ENCODE measurements at places on chromosomes 5 and 9.

GRCh38 chr9:3848445-3849114, 322.8 kb upstream of the RFX3 start:
- DNase-seq: no peak

GRCh38 chr9:108325406-108325805, 530.4 kb downstream of the ACTL7B start:
- no peak for DNase-seq

- no peak for DNase-seq
These were observed 19.4 kb downstream of the SARDH start for GRCh38 chr9:133718563-133719315.

DNA sequence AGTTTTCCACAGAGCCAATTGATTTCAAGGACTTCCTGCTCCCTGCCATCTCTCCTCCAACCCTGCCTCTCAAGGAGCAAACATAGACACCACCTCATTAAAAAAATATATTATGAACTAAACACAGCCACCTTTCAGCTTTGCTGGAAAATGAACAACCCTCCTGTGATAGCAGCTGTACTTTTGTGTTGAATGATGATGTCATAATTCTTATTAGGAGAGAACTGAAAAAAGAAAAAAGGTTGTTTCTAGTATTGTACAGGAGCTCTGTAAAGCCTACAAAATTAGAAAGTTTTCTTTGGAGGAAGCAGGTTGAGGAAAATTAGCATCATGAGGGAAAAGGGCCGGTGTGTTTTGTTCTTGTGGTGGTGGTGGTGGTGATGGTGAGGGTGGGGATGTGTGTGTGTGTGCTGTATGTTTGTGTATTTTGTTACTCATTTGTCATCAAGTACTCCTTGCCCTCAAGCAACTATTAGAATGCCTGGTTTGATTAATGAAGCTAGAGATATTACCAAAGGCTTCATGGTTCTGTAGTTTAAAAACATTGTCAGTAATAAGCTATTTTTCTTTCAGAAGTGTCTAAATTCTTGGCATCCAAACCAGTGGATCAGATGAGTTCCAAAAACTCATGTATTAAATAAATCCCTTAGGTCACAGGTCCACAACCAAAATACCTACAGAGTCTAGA, 405.9 kb downstream of the TLE4 start:
- DNase-seq: no peak

DNA sequence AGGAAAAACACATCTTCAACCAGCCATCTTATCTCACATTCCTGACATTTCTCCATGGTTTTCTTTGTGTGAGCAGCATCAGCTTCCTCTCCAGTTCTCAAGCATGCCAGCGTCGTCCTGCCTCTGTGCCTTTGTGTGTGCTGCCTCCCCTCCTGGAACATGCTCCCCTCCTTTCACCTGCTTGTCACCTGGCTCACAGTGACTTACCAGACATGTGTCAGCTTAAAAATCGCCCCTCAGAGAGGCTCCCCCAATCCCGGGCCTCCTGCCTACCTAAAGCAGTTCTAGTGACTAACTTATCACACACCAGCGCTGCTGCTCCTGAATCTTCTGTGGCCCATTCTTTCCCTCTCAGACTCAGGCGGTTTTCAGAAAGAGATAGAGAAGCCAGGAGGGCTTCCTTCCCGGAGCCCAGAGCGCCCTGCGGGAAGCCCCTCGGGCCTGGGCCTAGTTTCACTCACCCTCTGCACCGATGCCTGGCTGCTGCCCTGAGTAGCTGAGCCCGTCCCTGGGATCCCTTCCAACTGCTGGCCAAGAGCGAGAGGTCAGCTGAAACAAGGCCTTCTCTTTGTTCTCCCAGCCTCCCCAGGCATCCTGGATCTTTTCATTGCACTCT, 51.1 kb upstream of the MVB12B start:
- DNase-seq: no peak

DNA sequence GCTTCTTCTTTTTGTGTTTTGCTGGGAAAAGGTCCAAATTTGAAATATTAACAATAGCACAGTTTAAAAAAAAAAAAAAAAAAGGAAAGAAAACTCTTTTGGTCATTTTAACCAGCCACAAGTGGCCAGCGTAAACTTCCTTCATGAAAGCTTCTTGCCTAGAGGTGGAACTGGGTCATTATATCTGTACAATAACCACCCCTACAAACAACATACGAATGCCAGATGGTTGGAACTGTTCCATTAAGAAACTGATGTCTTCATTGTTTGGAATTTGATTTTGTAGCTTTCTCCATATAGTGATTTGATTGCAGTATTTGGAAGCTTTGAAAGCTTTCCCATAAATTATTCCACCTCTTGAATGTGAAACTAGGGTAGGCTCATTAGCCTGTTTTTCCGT, 18.3 kb upstream of the LPAR1 start:
- DNase-seq: no peak

- no peak for DNase-seq
These were observed 10.1 kb downstream of the FLT4 start for GRCh38 chr5:180639287-180639686.

- DNase-seq: no peak
These were observed 96.5 kb upstream of the SMARCA2 start for GRCh38 chr9:1918622-1919021.

DNA sequence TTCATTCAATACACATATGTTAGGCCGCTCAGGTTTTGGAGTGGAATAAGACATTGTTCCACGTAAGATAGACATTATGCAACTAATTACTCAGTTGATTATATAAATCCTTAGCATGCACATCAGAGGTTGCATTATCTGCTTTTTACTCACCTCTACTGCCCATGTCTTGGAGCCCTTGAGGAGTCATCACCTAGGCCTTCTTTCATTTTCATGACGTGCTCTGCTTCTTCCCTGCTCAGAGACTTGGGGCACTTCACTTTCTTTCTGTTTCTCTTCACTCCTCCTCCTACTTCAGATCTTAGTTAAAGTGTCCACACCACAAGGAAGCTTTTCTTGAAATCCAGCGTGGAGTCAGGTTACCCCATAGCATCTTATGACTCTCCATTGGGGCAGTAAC, 241.1 kb downstream of the TLR4 start:
- no peak for DNase-seq

GRCh38 chr9:80605129-80605528, 1033.4 kb downstream of the TLE4 start:
- peak; percentile 53 for DNase-seq

GRCh38 chr5:33969572-33970452, 14.7 kb downstream of the SLC45A2 start:
- DNase-seq: no peak

DNA sequence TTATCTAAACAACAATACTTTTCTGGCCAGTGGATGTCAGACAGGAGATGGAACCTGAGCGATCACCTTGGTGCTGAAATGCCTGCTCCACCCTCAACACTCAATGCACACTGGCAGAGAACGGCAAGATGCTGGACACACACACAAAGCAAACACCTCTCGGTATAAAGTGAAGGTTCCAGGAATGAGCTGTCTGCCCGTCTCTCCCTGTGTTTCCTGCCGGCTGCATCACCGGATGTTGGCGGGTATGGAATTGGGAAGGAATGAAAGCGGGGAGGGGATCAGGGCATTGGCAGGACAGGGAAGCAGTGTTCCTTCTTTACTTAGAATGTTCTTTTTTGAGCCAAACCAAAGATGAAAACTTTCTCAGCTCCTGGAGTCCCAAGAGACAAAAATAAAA, 59.2 kb downstream of the MED10 start:
- DNase-seq: no peak

DNA sequence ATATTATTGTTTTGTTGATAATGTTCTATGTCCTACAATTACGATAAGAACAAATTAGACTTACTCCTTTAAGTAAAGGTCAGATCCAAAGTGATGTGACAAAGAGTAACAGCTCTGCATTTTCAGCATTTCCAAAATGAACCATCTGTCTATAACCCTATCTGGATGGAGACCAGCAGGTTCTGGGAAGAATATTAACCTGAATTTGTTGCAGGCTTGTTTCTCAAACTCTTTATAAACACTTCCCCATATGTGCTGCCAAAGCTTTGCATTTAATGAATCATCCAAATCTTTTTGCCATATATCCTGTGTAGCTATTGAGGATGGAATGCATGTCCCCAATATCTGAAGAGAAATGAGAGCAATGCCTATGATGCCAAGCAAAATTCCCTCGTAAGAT, 198.9 kb upstream of the SLC27A6 start:
- DNase-seq: no peak

GRCh38 chr5:72005671-72006070, 101.6 kb upstream of the MAP1B start:
- no peak for DNase-seq

DNA sequence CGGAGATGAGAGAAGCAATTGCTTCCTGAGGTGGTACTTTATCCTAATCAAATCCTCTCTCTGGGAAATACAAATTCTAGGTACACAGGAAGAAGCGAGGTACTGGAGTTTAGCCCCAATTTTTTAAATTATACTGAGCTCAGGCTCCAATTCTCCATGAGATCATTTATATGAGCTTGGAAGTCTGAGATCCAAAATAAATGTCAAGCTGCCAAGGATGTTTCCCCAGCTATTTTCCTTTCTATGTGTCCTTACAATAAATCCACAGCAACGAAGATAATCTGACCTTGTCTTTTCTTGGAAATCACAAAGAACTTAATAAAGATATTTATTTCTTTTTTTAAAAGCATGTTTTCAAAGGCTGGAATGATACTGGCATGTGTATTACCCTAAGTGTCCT, 597.3 kb downstream of the GABRG2 start:
- no peak for DNase-seq

- DNase-seq: no peak
These were observed 4.5 kb downstream of the SLC36A1 start for GRCh38 chr5:151451626-151452520.

DNA sequence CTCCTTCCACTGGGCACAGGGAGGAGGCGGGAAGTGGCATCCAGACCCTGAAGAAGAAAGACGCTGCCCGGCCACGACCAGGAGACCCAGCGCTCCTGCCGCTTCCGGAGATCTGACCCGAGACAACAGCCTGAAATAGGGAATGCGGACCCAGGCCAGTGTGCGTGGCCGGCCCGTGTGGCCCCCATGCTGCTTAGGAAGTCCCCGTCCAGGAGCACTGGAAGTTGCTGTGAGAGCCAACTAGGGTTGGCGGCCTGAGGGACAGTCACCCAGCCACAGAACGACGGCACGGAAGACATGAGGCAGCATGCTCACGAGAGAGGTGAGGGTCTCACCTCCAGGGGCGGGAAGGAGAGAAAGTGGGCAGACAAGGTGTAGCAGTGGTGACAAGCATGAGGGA, 17.0 kb downstream of the SH3GLB2 start:
- DNase-seq: no peak

DNA sequence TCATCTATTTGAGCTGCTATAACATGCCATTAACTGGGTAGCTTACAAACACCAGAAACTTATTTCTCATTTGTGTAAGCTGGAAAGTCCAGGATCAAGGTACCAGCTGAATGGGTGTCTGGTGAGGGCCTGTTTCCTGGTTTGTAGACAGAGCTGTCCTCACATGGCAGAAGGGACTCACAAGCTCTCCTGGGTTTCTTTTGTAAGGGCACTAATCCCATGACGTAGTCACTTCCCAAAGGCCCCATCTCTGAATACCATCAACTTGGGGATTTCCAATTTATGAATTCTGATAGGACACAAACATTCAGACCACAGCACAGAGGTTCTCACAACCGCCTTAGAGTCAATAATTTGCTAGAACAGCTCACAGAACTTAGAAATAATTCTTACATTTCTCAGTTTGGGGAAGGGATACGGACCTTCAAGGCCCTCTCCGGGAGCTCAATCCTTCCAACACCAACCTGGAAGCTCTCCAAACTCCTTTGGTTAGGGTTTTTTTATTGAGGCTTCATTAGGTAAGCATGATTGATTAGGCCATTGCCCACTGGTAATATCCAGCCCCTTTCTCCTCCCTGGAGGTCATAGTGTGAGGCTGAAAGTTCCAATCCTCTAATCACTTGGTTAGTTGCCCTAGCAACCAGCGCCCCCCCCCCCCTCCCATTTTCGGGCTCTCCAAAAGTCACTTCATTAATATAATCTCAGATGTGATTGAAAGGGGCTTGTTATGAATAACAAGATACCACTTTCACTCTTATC, 7.6 kb upstream of the DNAJA1 start:
- no peak for DNase-seq

GRCh38 chr9:114906922-114907571, 23.3 kb downstream of the TNFSF8 start:
- DNase-seq: peak; percentile 20

- no peak for DNase-seq
These were observed 16.9 kb upstream of the TRIM14 start for GRCh38 chr9:98135938-98136337.

All from right renal pelvis (tissue), 4 donors.